ENCODE measurements at places on chromosomes 5 and 9.

DNA sequence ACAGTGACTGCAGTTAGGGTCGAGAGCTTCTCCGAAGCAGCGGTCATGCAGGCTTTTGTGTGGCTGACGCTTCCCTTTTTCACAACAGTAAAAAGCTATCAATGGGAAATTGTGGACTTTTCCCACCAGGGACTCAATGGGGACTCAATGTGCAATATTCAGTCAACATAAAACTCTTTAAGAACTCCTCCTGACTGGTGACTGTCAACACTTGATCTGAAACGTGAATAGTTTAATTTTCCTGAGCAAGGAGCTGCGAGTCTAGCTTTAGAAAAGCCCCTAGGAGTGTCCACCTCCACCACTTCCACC lies 28.7 kb downstream of the EXOC3 start:
- no peak for DNase-seq

DNA sequence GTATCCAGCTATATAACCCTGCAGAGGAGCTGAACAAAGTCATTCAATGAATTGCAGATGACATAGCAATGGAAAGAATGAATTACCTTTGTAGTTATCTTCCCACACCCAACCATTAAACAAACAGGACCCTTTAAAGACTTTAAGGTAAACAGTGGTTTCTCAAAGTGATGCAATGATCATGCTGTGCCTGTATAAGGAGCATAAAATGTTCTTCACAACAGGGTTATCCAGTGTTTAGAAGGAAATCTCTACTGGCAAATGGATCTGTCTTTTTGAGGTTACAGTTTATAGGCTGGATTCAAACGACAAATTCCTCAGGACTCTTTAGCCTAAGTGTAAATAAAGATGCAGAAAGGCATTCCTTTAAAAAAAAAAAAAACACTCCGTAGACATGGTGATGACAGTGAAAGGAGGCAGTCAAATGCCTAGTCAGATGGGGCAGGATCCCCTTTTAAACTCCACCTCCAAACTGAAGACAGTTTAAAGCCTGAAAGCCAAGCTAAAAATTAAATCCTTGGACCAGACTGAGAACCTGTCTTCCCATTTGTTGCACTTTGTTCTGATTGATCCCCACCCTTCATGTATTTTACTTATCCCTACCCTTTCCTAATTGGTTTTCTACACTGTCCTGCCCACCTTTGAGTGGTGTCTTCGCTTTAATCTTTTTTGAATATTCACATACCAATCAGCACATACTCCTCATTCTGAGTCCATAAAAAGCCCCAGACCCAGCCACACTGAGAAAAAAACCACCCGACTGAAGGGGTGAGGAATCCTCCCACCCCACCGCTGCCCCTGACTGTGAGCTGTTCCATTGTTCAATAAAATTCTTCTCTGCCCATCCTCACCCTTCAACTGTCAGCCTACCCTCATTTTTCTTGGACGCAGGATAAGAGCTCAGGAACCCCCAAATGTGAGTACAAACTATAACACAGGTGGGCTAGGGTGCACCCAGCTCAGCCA lies 761.3 kb upstream of the DMAC1 start:
- no peak for DNase-seq

DNA sequence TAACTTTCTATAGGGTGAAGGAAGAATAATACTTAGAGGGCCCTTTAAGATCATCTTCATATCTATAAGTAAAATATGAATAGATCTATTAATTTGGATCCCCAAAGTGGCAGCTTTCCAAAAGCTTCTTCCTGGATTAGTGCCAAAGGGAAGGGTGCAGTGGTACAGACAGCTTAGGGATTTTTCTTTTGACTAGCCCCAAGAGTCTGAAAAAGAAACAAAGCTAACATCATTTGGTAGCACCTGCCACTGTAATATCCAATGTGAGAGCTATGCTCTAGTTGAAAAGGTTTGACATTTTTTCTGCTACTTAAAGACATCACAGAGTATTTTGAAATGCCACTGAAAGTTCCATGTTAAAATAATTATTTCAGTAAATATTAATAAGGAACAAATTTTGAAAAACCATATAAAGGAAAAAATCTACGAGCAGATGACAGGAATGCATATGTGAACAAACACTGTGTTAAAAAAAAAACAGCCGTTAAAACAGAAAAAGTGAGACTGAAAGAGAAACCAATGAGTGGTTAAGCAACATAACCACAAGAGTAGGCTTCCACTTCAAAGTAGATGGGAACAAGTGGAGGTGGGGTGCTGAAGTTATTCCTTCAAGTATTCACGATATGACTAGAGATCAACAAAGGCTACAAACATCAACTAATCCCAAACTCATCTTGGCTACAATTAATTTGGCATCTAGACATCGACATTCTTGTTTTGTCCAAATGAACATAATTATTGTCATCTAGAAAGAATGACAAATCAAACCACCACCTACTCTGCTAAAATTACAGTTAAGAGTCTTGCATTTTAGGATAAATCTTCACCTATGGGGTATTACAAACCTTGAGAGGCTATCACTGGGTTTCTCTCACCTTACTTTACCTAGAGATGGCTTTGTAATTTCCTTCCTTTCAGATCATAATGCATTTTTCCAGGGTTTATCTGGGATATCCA lies 137.5 kb downstream of the CPLANE1 start:
- no peak for DNase-seq

GRCh38 chr5:83473346-83474160 lies 2.0 kb downstream of the VCAN start:
- DNase-seq: no peak

GRCh38 chr5:178211095-178212048 lies 7.0 kb downstream of the HNRNPAB start:
- DNase-seq: no peak

GRCh38 chr5:131814990-131815389 lies 18.2 kb upstream of the FNIP1 start:
- no peak for DNase-seq

- DNase-seq: no peak
Observed at GRCh38 chr9:102237094-102237493, 498.6 kb upstream of the GRIN3A start.

GRCh38 chr9:73125651-73126050 lies 26.0 kb upstream of the ANXA1 start:
- DNase-seq: no peak

DNA sequence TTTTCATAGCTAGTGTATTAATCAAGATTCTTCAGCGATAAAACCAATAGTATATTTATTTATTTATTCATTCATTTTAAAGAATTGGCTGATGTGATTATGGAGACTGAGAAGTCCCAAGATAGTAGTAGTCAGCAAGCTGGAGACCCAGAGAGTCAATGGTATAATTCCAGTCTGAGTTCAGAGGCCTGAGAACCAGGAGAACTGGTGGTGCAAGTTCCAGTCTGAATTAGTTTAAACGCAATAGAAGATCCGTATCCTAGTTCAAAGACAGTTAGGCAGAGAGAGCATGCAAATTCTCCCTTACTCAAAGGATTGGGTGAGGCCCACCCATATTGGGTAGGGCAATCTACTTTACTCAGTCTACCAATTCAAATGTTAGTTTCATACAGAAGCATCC lies 364.2 kb upstream of the RPS23 start:
- no peak for DNase-seq

All from stimulated activated CD4-positive, alpha-beta T cell treated with anti-CD3 and anti-CD28 coated beads, TNF-alpha, amount 100 ng/mL, for 1 hour (primary cell).